ENCODE measurements at places on chromosomes 6 and 20. TPM values are rescaled to one million over a fixed set of nuclear protein-coding genes. Genes with fewer than 3 reads are reported as not detected.

DNA sequence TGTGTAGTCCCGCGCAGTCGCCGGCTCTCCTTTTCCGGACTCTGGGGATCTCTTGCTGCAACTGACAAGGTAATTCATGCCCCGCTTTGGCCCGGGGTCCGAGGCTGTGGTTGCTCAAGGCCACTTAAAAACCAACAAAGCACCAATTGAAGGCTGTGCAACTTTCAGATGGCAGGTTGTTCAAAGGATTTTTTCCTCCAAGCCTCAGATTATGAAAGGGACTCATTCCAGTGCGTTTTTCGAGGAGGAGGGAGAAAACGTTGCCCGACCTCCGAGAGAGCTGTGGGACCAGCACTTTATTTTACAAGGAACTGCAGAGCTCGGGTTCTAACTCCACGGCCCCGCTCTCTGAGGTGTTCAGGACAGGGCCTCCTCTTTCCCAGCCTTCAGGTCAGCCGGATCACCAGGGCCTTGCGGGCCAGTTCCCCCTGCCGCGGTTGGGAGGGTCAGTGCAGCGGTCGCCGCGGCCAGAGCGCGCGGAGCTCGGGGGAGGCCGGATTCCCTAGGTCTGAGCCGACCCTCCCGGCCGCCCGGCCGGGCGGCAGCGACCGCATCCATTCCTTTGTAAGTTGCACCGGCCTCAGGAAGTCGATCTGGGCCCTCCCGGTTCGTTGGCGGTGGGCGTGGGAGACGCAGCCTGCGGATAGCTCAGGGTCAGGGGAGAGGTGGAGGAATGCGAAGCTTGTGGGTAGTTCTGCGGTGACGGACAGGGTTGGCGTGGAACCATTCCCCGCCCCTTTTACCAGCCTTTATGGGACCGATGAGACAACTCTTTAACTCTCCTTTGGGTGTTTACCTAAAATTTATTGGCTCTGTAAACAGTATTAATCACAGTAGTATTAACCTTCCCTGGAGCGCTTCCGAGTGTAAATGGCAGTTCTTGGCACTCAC, 1.6 kb downstream of the UTRN start:
- H3K36me3 ChIP-seq: peaks cover 4% of the 10 kb centered on the region
- H3K27me3 ChIP-seq: peaks cover 7% of the 10 kb centered on the region
- DNase-seq: peak; percentile 51
- peaks cover 5% of the 10 kb centered on the region for H3K4me1 ChIP-seq
- no peak overlapping the region for H3K27ac ChIP-seq
- H3K4me3 ChIP-seq: peak overlapping the region; percentile 98

GRCh38 chr20:19922716-19923115, 94.4 kb upstream of the NAA20 start:
- no peak overlapping the region for H3K4me3 ChIP-seq
- no peaks in the 10 kb centered on the region for H3K36me3 ChIP-seq
- H3K27me3 ChIP-seq: peaks cover 3% of the 10 kb centered on the region
- H3K27ac ChIP-seq: peak overlapping the region; percentile 69

DNA sequence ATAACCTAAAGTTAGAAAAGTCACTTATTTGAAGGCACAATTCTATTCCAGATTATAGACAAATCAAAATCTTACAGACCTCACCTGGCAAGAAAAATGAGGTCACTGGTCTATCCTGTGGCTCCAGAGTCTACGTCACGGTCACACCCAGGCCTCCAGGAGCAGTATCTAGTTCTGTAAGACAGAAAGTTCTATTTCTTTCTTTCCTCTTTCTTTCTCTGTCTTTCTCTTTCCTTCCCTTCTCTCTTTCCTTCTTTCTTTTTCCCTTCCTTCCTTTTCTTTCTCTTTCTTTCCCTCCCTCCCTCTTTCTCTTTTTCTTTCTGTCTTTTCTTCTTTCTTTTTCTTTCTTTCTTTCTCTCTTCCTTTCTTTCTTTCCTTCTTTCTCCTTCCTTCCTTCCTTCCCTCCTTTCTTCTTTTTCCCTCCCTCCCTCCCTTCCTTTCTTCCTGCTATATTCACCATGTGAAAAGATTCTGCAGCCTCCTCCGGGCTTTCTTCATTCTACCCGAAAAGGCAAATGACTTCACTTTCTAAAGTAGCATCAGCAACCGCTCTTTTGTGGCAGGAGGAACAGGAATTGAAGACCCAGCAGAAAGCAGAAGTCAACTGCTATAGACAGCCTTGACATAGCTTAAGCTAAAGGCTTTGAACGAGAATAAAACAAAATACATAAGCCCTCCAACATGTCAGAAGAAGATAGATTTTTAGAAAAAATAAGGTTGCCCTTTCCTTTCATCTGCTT, 83.9 kb upstream of the SIRPG start:
- no peak overlapping the region for H3K27ac ChIP-seq
- H3K4me1 ChIP-seq: no peaks in the 10 kb centered on the region
- H3K36me3 ChIP-seq: no peaks in the 10 kb centered on the region
- DNase-seq: no peak
- no peak overlapping the region for H3K4me3 ChIP-seq

RSPO3 gene
- total RNA-seq: not detected

GRCh38 chr6:61192610-61193009, 1093.4 kb downstream of the KHDRBS2 start:
- H3K36me3 ChIP-seq: no peaks in the 10 kb centered on the region
- no peaks in the 10 kb centered on the region for H3K4me1 ChIP-seq
- no peaks in the 10 kb centered on the region for H3K27me3 ChIP-seq
- H3K27ac ChIP-seq: no peak overlapping the region
- DNase-seq: no peak
- H3K4me3 ChIP-seq: no peak overlapping the region

DNA sequence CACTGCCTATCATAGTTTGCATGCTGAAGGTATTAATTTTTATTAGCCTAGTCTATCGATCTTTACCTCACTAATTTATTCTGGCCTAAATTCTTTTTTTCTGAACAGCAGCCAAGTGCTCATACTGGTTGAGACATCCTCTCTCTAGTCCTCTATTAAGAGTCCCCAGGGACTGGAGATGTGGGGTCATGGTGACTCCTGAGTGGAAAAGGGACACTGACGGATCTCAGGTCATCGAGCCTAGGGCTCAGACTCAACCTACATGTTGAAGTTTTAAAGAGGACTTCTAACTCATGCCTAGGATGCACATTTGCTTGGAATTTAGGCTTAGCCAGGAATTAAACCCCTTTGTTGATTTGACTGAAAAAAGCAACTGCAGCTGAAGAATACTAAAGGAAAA, 378.1 kb downstream of the BTBD9 start:
- no peak overlapping the region for H3K4me3 ChIP-seq
- H3K27me3 ChIP-seq: peaks cover 3% of the 10 kb centered on the region
- DNase-seq: no peak
- H3K36me3 ChIP-seq: no peaks in the 10 kb centered on the region
- peak overlapping the region; percentile 56 for H3K27ac ChIP-seq

DNA sequence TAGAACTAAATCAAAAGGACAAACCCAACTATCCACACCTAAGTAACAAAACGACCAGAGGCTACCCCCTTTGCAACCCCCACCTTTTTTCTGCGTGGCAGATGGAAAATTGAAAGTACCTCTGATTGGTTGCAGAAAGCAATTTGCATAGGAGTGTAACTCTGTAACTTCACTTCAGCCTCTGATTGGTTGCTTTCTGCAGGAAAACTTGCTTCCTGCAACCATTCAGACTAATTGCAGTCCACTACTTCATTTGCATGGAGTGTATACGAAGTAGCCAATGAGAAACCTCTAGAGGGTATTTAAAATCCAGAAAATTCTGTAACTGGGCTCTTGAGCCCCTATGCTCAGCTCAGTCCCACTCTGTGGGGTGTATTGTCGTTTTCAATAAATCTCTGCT, 129.1 kb upstream of the OLIG3 start:
- no peak for DNase-seq
- H3K4me3 ChIP-seq: no peak overlapping the region
- no peak overlapping the region for H3K27ac ChIP-seq
- no peaks in the 10 kb centered on the region for H3K27me3 ChIP-seq
- peaks cover 9% of the 10 kb centered on the region for H3K4me1 ChIP-seq

PNPLA1 gene
- total RNA-seq: not detected

SLC22A1 gene
- 2.2 TPM for total RNA-seq

DNA sequence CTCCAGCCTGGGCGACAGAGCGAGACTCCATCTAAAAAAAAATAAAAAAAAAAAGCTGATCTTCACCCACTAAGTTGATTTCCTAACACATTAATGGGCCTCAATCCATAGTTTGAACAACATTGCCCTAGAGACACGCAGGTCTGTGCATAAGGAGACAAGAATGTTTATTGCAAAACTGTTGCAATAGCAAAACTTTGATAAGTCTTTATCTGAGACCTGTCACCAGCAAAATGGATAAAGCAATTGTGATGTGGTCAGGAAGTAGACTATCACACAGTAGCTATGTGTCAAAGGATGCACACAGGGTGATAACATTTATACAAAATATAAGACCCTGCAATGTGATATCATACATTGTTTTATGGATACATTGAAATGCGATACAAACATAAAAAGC, 4.2 kb upstream of the ITPR3 start:
- no peaks in the 10 kb centered on the region for H3K36me3 ChIP-seq
- H3K27me3 ChIP-seq: peaks cover 12% of the 10 kb centered on the region
- no peak overlapping the region for H3K4me3 ChIP-seq
- H3K4me1 ChIP-seq: no peaks in the 10 kb centered on the region

DNA sequence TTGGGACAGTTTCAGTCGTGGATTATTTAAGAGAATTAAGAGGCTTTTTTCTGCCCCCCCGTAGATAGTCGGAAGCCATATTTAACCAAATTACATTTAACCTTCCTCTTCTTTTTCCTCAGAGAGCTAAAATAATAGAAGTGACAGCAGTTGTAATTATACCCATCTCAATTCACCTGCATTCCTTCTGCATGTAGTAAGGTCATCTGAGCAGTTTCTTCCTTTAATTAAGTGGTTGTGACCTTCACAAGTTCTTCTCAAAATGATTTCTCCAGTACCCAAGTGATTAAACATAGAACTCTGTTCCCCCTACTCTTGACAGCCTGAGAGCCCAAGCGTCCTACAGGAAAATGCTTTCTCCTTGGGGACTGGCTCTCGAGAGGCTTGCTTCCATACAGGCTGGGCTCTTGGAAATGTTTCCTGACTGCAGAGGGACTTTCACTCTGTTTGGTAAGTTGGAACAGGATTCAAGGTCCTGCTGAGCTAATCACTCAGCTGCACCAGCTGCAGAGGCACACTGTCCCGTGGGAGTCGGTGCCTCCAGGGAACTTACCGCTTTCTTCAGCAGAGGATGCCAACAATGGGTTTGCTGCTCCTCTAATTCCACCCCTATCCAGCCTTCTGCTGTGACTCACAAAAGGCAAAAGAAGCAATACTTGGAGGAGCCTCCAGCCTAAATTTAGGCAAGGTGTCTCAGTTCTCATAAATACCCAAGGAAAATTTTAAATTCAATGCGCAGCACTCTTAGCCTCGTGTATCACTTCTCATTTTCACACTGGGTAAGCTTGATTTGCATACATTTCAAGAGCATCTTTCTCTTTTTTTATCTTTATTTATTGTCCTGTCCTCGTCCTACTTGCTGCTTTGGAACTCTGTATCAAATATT, 414.9 kb downstream of the KIF16B start:
- H3K4me1 ChIP-seq: no peaks in the 10 kb centered on the region
- H3K36me3 ChIP-seq: no peaks in the 10 kb centered on the region
- H3K4me3 ChIP-seq: no peak overlapping the region
- no peak overlapping the region for H3K27ac ChIP-seq
- H3K27me3 ChIP-seq: no peaks in the 10 kb centered on the region
- peak; percentile 27 for DNase-seq

DNA sequence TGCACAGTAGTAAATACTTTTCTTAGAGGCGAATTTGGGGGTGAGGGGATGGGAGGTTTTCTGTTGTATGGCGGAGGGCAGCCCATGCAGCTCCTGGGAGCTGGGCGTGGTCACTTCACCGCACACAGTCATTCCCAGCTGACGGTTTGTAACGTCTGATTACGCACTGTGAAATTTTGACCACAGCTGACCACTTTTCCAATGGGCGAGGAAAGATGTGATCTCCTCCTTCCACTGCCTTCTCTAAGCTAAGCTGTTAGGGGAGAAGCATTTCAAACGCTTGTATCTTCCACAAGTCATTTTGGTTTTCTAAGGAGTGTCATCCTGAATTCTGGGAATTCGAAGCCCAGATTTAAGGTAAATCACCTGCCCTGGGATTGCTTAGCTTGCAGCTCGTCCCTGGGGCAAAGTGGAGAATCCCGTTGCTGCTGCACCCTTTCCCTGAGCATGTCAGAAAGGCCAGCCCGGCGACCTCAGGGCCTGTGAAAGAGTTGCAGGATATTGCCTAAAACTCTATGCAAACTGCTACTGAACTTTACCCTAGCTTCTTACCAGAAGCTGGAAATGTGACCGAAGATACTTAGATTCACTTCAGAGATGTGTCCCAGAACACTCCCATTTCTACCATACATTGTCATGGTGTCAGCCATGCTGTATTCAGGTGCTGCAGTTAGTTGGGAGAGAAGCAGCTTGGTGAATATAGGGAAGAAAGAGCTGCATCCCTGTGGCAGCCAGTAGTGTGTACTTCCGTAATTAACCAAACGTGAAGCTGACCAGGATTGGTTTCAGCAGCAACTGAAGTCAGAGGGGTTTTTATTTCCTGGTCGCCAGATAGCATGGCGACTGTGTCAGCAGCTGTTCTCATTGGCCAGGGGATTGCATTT, 58.9 kb downstream of the RREB1 start:
- H3K27ac ChIP-seq: peak overlapping the region; percentile 55
- no peaks in the 10 kb centered on the region for H3K36me3 ChIP-seq
- DNase-seq: no peak
- no peak overlapping the region for H3K4me3 ChIP-seq

DNA sequence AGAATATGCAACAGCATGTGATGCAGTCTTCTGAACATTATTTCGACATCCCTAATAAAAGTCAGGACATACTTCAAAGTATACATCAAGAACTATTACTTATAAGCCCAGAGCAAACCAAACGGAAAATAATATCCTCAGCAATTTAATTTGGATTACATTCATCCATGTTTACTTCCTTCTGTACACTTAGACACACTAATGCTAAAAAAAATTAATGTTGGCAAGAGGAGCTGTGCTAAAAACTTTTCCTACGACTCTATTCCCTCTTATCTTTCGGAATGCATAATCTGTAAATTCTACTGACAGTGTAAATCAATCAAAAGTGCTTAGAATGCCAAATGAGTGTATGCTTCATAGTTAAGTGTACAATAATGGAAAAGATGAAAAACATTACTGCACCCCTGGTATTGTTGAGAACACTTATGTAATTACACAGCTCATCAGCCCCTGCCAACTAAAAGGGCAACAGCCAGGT, 301.2 kb upstream of the HSF2 start:
- H3K36me3 ChIP-seq: no peaks in the 10 kb centered on the region
- no peak overlapping the region for H3K4me3 ChIP-seq
- H3K27ac ChIP-seq: no peak overlapping the region
- no peak for DNase-seq

DNA sequence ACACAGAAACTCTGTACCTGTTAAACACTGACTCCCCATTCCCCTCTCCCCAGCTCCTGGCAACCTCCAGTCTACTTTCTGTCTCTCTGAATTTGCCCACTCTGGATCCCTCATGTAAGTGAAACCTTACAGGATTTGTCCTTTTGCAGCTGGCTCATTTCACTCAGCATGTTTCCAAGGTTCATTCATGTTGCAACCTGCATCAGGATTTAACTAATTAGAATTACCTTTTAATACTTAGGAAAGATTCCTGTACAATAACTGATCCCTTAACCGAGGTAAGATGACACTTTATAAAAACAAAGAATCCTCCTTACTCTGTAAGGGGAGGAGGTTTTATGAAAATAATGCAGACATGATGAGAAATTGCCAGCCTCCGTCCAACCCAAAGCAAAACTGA, 113.1 kb upstream of the MTHFD1L start:
- peaks cover 7% of the 10 kb centered on the region for H3K4me1 ChIP-seq
- H3K36me3 ChIP-seq: no peaks in the 10 kb centered on the region
- H3K27ac ChIP-seq: no peak overlapping the region
- H3K27me3 ChIP-seq: no peaks in the 10 kb centered on the region

LCA5 gene
- 5.3 TPM for total RNA-seq

Measured in glutamatergic neuron (in vitro differentiated cells).